ENCODE measurements at places on chromosomes 3 and 15. TPM values are rescaled to one million over a fixed set of nuclear protein-coding genes. Genes with fewer than 3 reads are reported as not detected.

Gene THOC7
- total RNA-seq = 35.3 TPM

Gene ADGRG7
- not detected for total RNA-seq

Gene GOLGA6B
- not detected for total RNA-seq

Gene SAMMSON
- under 0.01 TPM for total RNA-seq

Gene FEZF2
- not detected for total RNA-seq

Gene MYZAP
- total RNA-seq = not detected

Gene GPR149
- not detected for total RNA-seq

Gene SLC30A4
- 12.2 TPM for total RNA-seq

Gene RARB
- 9.4 TPM for total RNA-seq

Gene LMCD1
- 40.1 TPM for total RNA-seq

Gene TMCO5A
- total RNA-seq = not detected

Gene SSUH2
- not detected for total RNA-seq

Gene LSAMP
- total RNA-seq = 4.8 TPM

Gene FBXW12
- total RNA-seq = not detected

Gene FRMD4B
- total RNA-seq = 1.2 TPM

Gene NANOGP8
- total RNA-seq = not detected

Gene RTP1
- not detected for total RNA-seq

Gene LTF
- not detected for total RNA-seq

Gene ADAMTS17
- 0.17 TPM for total RNA-seq

Gene AHSG
- total RNA-seq = not detected

Gene LRTM1
- total RNA-seq = not detected

Gene SERPINI2
- total RNA-seq = not detected

Gene GABRB3
- 1.5 TPM for total RNA-seq

Gene SLC15A2
- 0.26 TPM for total RNA-seq

Gene ATP13A5
- not detected for total RNA-seq

Gene CD86
- total RNA-seq = not detected
